ENCODE measurements at places on chromosomes 5 and 9.
A peak's percentile ranks its signal among the peaks of the same experiment; 100 is the strongest.

DNA sequence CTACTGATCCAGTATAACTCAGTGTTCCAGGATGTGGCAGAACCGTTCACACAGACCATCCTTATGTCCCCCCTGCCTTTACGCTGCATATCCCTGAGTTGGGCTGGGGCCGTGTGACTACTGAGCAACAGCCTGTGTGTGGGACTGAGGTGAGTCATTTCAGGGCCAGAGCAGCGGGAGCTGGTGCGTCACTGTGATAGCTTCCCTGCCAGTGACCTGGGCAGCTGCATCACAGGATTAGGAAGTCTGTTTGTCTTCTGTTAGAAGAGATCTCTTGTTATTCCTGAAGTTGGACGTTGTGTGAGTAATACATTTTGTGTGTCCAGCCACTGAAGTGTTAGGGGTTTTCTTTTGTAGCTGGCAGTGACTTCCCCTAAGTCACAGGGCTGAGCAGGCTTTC lies 35.6 kb downstream of the TPPP start:
- no peak for DNase-seq

- peak; percentile 40 for DNase-seq
Observed at GRCh38 chr5:141420855-141421488, at the start of gene PCDHGA11. Gene PCDHGA11 (plus strand): TSS chr5:141421051. CDS start chr5:141421228, 177 bp downstream.

DNA sequence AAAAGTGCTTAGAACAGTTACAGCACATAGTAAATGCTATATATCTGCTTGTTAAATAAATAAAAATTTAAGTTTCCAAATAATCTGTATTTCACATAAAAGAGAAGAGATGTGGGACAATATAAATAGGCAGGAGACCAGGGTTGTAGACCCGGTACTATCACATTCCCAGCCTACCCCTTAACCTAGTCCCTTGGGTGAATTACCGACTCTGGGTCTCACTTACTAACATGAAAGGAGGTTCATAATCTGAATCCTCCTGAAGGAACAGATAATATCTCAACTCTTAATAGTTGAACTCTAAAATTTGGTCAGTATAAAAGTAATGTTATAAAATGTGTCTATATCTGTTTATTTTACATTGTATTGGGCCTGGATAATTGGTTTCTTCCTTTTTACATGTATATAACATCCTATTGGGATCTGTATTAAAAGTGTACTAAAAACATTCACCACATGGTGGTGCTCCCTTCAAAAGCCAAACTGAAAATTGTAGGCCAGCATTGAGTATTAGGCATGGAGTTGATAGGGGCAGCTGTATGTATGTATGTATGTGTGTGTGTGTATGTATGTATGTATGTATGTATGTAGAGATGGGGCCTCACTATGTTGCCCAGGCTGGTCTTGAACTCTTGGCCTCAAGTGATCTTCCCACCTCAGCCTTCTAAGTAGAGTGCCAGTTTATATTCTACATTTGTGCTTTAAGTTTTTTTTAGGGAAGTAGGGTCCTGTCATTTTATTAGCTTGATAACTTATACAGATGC lies 64.2 kb upstream of the ABL1 start:
- DNase-seq, result peak; percentile 41

DNA sequence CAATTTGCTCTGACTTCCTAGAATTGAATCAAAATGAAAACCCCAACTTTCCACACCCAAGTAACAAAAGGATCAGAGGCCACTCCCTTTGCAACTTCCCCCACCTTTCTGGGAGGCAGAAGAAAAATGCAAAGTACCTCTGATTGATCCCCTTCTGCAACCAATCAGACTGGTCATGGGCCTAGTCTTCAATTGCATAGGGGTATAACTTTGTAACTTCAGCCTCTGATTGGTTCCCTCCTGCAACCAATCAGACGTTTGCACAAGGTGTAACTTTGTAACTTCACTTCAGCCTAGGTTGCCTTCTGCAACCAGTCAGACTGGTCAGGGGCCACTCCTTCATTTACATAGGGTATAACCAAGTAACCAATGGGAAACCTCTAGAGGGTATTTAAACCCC lies 38.3 kb upstream of the CNOT6 start:
- no peak for DNase-seq

DNA sequence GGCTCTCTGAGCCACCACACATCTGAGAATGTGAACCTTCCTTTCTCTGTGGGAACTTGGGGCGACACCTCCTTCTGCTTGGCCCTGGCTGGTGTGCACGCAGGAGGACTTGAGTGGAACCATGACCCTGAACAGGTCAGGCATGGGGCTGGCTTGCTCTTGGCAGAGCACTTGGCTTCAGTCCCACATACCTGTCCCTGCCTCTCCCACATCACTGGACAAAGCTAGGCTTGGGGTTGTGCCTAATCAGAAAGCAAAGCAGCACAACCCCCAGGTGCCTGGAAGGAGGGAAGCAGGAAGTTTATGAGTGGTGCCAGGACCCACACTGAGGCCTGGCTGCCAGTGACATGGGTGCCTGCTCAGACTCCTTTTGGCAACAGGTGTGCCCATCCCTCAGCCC lies 13.2 kb downstream of the GADD45G start:
- DNase-seq, result no peak

DNA sequence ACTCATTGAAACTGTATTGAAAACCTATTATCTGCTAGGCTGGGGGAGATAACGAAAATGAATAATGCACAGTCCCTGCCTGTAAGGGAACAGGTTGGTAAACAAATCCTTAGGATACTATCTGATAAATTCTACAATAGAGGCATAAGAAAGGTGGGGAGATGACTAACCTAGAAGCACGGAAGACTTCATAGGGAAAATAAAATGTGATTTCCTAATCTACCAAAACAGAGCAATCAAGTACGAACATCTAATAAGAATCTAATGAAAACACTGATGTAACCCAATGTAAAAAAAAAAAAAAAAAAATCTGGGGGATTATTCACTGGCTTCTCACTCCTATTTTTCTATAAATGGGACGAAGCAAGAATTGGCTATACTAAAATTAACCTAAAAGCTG lies 124.4 kb downstream of the SLF1 start:
- DNase-seq, result no peak

DNA sequence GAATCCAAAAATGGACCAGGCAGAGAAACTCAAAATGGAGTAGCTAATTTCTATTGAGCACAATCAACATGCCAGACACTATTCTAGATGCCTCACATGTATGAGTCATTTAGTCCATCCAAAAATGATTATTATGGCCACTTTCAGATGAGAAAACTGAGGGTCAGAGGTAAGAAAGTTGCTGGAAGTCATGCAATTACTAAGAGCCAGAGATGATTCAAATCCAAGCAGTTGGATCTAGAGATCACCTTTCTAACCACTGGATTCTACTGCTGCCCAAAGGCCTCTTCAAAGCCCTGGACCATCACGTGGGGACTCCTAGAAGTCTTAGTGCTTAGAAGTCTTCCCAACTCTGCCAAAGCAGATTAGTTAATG lies 51.8 kb upstream of the HMHB1 start:
- no peak for DNase-seq

DNA sequence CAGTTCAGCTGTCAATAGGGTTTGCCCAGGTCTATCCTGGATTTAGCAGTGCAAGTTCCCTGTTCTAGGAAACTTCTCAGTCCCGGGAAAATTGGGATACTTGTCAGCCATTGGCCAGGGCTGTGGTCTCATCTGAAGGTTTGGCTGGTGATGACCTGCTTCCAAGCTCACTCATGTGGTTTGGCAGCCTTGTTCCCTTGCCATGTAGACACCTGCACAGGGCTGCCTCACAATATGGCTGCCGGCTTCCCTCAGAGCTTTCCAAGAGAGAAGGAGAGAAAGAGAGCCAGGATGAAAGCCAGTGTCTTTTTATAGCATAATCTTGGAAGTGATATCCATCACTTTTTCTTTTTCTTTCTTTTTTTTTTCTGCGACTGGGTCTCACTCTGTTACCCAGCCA lies 37.7 kb upstream of the HMCN2 start:
- no peak for DNase-seq

GRCh38 chr5:56460195-56460546 lies 227.0 kb upstream of the ANKRD55 start:
- DNase-seq, result no peak

DNA sequence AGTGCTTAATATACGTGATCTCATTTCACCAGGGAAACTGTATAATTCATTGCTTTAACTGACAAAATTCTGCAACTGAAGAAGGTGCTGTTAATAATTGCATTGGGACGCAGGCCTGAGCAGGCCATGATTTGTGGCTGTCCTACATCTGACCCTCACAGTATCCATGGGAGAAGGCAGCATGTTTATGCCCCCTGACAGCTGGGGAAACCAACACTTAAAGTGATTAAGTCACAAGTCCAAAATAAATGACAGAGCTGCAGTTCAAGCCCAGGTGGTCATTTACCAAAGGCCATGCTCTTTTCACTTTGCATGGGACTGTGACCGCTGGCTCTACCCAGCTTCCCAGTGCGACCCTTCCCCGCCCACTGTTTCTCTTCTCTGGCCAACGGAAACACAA lies 30.5 kb upstream of the KCNMB1 start:
- DNase-seq, result no peak

GRCh38 chr5:176816043-176816745 lies 5.8 kb downstream of the UNC5A start:
- DNase-seq, result no peak

GRCh38 chr5:169012450-169012849 lies 288.5 kb downstream of the SLIT3 start:
- DNase-seq, result no peak

GRCh38 chr9:32706004-32706724 lies 70.7 kb upstream of the TAF1L start:
- DNase-seq, result no peak

DNA sequence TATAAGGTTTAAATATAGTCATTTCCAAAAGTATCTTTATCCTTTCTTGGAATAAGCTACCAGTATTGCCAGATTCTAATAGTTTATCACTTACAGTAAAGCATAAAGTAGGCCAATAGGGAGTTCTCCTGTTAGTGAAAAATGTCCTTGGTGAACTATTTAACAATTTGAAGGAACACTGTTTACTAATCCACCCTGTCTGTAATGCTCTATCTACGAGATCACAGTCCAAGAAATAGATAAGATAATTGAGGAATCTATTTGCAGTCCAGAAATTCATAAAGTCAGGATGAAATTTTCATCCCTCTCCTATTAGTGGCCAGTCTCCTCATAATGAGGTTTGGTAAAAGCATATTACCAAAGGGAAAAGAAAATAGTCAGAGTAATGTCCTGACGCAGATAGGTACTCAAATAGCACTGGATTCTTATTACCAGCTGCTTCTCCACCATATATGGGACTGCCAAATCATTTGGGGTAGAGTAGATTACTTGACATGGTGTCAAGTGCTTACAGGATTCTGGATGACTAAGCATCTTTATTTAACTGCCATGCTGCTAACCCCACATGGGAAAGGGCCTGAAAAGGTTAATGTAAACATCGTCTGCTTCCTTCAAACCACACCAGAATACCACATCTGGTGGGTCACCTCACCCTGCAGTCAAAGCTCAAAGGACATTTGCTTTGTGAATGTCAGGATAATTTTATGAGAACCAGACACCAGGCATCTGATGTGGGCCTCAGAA lies 808.1 kb downstream of the EFNA5 start:
- DNase-seq, result no peak

DNA sequence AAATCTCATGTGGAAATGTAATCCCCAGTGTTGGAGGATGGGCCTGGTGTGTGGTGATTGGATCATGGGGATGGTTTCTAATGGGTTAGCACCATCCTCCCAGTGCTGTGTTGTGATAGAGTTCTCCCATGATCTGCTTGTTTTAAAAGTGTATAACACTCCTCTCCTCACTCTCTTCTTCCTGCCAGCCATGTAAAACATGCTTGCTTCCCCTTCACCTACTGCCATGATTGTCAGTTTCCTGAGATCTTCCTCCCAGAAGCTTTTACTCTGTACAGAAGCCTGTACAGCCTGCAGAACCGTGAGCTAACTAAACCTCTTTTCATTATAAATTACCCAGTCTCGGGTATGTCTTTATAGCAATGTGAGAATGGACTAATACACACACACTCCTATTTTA lies 499.1 kb downstream of the RASEF start:
- no peak for DNase-seq

GRCh38 chr5:86968301-86968753 lies 299.4 kb upstream of the RASA1 start:
- no peak for DNase-seq

GRCh38 chr9:23663536-23663935 lies 162.5 kb downstream of the ELAVL2 start:
- DNase-seq, result no peak

DNA sequence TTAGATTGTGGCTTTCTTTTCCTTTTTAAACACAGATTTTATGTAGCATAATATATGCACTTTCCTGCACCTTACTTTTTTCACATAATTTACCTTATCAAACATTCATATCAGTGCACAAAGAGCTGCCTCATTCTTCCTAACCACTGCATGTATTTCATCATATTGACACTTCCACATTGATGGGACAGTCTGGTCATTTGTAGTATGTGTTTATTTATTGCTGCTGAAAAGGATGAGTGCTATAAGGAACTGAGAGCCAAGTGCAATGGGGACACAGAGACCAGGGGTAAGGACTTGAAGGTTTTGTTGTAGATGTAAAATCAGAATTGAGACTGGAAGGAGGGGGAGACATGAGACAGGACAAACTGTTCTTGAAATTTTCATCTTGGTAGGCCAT lies 193.8 kb downstream of the SMARCA2 start:
- DNase-seq, result no peak

- no peak for DNase-seq
Observed at GRCh38 chr9:113536483-113537228, 73.1 kb downstream of the RGS3 start.

DNA sequence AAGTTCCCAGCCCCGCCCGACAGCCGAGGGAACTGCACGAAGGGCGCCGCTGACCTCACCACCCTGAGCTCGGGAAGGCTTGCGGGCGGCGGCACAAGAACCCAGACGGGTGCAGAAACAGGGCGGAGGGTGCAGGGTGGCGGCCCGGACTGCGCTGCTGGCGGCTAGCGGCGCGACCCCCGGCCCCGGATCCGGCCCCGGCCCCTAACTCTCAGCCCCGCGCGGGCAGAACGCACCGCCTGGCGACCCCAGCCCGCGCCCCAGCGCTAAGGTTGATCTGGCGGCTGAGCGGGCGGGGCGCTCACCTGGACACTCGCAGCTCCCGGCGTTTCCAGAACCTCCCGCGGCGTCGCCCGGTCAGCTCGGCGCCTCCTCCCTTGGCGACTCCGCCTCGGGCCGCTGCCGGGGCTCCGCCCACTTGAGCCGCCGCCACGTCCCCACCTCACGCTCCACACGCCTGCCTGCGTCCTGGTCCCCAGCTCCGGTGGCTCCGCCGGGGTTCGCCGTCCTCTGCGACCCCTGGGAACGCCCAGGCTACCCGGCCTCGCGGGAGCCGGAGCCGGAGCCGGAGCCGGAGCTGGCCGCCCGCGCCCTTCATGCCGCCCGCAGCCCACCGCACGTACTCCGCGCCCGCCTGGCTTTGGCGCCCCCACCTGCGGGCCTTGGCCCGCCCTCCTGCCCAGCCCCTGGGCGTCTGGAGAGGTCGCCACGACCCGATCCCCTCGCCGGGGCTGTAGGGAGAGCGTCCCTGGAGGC lies at the start of gene P4HA2:
Gene P4HA2, minus strand, starts transcription at position 369 of the 756 bp plus-strand sequence. CDS start 9,227 bp downstream, outside the sequence.
- peak; percentile 47 for DNase-seq

- DNase-seq, result no peak
Observed at GRCh38 chr5:93406971-93407401, 174.0 kb downstream of the NR2F1-AS1 start.

GRCh38 chr9:75889577-75889976 lies 896 bp upstream of the PCSK5 start:
- DNase-seq, result peak; percentile 1

All from immature natural killer cell (primary cell).